ENCODE measurements at places on chromosomes 16 and 17. TPM values are rescaled to one million over a fixed set of nuclear protein-coding genes. Genes with fewer than 3 reads are reported as not detected.

- DNase-seq = no peak
These were observed 2.2 kb upstream of the TBX4 start for GRCh38 chr17:61449707-61450640.

HBM gene
- total RNA-seq = not detected

DNA sequence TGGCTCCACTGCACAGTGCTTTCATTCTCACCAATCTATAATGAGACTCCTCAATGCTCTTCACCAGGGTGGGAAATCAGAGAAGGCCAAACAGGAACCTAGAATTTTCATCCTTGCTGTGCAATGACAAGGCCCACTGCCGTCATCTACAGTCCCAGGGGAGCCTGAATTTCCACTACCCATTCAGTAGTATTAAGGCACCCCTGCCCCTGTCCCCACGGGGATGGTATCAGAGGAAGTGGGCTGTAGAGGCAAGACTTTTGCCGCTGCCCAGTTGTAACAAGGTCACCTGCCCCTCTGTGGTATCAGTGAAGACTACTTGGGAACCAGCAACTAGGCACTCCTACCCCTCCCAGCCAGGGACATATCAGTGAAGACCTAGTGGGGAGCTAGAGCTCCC, 104.5 kb downstream of the C16orf78 start:
- no peak for DNase-seq

DNA sequence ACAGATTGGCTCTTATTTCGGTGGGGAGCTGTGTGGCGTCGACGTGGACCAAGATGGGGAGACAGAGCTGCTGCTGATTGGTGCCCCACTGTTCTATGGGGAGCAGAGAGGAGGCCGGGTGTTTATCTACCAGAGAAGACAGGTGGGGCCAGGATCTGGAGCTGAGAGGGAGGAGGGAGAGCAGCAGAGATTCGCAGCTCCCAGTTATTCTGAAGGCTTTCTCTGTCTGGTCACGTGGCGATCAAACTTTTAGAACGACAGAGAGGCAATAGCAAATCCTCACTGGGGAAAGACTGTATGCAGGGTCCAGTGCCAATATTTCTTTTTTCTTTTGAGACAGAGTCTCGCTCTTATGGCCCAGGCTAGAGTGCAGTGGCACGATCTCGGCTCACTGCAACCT, 22.2 kb downstream of the ITGAL start:
- no peak for DNase-seq

DNA sequence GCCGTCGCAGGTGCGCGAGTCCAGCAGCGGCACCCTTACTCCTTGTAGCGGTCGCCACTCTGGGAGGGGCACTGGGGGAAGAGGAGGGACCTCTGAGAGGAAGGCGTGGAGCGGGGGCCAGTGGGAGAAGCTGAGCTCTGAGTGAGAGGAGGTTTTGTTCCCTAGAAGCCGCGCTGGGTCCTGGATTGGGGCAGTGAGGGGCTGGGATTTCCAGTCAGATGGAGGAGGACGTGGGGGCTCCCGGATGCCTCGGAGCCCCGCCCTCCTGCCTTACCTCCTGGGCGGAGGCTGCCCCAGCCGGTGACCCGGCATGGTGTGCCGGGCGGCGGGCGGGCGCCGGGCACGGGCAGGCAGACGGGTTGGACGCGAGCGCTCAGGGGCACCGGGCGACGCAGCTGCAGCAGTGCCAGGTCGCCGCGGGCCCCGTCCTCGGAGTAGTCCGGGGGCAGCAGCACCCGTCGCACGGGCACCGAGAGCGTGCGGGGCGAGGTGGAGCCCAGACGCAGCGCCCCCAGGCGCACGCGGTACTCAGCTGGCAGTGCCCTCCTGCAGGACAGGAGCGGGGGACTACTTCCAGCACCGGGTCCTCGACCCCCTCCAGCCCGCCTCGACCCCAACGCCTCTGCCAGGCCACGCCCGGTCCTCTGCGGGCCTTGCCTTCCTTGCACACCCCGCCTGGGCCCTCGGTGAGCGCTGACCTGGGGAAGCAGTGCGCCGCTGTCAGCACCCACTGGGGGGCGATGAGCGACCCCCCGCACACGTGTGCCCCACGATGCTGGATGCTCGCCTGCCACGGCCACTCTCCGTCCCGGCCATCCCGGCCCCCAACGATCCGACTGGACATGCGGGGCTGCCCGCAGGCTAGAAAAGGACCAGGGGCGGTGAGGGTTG, 2.0 kb downstream of the PRSS33 start:
- no peak for DNase-seq

CA5A gene
- not detected for total RNA-seq

TPSAB1 gene
- total RNA-seq = not detected

DNA sequence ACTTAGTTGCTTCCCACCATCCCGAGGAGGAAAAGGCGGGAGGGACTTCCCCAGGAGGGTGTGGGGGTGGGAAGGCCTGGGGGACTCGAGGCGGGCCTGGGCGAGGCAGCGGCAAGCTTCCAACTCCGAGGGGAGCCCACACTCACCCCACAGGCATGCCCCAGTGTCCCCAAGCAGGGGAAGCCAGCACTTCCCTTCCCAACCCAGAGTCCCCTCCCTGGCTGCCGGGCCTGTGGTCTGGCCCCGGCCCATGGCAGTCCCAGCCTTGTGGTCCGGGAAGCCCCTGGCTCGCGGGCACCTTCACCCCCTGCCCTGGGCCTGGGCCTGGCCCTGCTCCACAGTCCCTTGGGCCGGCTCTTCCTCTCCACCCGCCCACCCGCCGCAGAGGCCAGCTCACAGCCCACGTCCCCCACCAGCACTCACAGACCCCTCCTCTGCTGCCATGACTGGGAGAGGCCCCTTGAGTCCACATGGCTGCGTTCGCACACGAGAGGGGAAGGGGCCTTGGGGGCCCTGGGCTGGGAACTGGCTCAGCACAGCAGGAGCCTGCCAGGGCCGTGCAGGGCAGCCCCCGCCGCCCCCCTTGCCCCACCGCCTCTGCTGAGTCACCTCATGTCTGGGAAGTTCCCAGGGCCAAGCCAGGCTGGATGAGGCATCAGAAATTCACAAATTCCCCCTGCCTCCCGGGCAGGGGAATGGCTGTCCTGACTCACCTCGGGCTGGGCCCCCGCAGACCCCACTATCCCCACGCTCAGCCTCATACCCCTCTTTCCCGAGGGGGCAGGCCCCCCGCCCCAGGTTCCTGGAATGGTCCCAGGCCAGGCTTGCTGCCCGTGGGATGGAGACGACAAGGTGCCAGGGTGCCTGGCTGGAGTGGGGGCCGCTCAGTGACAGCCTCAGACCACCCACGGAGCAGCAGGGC, 27.8 kb downstream of the BAHCC1 start:
- peak; percentile 96 for DNase-seq

GRCh38 chr16:87979352-87979751, 28.1 kb downstream of the BANP start:
- DNase-seq = no peak

GRCh38 chr17:49850772-49851386, 3.0 kb upstream of the TAC4 start:
- DNase-seq = peak; percentile 22

TBX2 gene
- total RNA-seq = 228 TPM

DNA sequence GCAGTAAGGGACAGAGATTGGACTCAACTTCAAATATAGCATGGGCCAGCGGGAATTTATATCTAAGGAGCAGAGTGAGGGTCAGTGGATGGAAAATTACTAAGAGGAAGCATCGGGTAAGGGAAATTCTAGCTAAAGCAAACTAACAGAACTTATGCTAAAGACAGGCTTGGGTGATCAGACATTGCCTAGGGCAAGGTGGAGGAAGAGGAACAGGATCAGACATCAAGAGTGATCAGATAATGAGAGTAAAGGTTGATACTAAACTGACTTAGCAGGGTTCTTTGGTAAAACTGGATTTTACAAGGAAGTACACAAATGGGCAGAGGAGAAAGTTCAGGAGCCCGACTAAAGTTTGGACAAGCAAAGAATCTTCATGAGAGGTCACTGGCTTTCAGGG, 86.3 kb upstream of the TOM1L1 start:
- DNase-seq = no peak

GRCh38 chr17:66779237-66779606, 55.7 kb upstream of the CACNG5 start:
- DNase-seq = no peak

DNA sequence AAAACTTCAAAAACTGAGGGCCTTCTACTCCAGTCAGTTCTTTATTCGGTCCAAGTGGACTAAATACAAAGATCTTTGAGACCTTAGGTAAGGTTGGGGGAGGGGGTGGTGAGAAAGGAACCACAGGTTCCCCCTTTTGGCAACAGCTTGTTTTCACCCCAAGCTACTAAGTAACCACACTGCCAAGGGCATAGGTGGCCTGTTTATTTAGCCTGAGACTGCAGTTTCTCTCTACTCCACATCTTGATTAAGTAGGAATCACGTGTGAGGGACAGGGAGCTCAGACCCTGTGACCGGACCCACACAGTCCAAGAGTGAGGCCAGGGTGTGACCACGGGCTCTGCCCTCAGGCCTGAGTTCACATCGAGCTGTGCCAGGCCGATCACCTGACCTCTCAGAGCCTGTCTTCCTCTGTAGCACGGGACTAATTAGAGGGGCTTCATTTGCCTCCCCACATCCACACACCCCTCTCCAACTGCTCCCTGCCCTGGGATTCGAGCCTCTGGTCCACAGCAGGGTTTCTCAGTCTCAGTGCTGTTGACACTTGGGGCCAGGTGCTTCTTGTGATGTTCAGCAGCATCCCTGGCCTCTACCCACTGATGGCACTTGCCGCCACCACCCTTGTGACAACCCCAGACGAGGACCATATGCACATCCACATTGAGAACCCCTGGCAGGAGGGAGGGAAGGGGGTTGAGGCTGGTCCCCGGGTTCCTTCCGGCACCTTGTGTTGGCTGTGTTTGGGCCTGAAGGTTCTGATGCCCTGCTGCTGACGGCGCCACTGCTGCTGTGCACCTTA, 17.8 kb downstream of the ST6GALNAC2 start:
- no peak for DNase-seq

VTN gene
- total RNA-seq = 5.2 TPM

LRRC3C gene
- not detected for total RNA-seq

DNA sequence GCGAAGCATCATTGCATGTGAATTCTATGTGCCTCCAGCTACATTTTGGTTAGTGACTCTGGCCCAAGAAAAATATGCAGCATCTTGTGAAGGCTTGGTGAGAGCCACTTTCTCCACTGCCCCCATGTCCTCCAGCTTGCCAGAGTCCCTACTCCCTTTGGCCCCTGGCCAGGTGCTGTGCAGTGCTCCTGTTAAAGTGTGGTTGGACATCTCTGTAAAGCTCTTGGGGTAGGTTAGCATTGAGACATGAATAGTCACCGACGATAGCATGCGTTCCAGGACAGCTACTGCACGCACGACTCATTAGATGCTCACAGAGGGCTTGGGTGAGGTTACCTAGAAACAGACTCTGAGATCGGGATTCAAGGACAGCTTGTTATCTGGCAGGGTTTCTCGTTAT, 48.6 kb downstream of the FOXL1 start:
- DNase-seq = no peak

GRCh38 chr16:59351305-59351903, 617.3 kb upstream of the GOT2 start:
- no peak for DNase-seq

DNA sequence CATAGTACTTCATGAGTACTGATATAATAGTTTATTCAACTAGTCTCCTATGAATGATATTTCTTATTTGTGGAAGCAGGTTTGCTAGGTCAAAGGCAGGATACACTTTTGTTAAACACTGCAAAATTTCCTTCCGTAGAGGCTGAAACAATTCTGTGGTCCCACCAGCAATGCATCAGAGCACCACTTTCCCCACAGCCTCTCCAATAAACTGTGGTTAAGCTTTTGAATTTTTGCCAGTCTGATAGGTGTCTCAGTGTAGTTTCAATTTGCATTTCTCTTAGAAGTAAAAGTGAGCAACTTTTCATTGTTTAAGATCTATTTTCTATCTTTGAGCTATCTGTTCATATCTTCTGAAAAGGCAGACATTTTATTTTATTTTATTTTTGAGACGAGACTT, 36.4 kb upstream of the CORO6 start:
- no peak for DNase-seq

GRCh38 chr17:62109378-62109902, 44.4 kb upstream of the MED13 start:
- peak; percentile 65 for DNase-seq

HP gene
- not detected for total RNA-seq

- DNase-seq = no peak
These were observed 14.5 kb upstream of the RANGRF start for GRCh38 chr17:8273884-8274444.

TUBB3 gene
- 16.1 TPM for total RNA-seq

C17orf50 gene
- total RNA-seq = 0.74 TPM

DNA sequence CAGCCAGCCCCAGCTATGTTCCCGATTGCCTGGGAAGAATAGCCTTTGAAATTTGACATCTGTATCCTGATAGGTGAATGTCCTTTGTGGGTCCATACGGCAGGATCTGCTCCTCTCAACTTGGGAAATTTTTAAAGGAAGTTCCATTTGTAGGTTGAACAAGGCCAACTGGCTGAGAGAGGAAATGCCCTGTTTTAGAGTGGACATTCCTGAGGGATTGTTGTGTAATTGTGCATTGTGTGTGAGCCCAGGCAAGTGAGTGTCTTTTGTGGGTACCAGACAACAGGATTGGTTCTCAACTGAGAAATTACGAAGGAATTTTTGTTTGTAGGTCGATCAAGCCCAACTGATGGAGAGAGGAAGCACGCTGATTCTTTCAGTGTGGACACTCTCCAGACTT, 2.6 kb upstream of the CPHXL2 start:
- DNase-seq = peak; percentile 77
